GF-D8 (cell line): ENCODE measurements at places on chromosomes 12 and 14.

- DNase-seq, result no peak
Observed at GRCh38 chr14:71932229-71932981, at the start of gene RGS6. RGS6 (plus strand) TSS chr14:71932429.

- no peak for DNase-seq
Observed at GRCh38 chr12:92444763-92445162, 258.0 kb upstream of the PLEKHG7 start.

- no peak for DNase-seq
Observed at GRCh38 chr14:77843195-77843594, 43.3 kb downstream of the ADCK1 start.

GRCh38 chr14:46399049-46399448 lies 252.5 kb downstream of the RPL10L start:
- DNase-seq, result no peak

GRCh38 chr12:100254876-100255275 lies 12.0 kb downstream of the DEPDC4 start:
- DNase-seq, result no peak

DNA sequence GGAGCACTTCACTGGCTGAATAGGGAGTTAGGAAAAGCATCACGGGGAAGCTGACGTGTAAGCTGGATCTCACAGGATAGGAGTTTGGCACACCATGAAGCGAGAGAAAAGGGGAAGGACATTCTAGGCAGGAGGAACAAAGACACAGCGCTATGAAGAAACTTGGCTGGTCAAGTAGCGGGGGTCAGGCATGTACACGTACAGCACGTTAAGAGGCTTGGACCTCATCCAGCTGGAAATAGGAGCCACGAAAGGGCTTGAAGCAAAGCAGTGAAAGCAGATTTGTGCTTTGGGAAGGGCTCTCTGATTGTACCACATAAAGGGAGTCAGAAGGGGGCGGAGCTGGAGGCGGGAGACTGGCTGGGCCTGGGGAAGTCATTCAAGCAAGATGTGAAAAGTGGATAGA lies 19.6 kb upstream of the GALNT8 start:
- DNase-seq, result no peak

GRCh38 chr14:30698463-30698862 lies 76.3 kb downstream of the SCFD1 start:
- no peak for DNase-seq
